NCI-H1048 (cell line): ENCODE measurements at places on chromosomes 5 and 9.
A peak's percentile ranks its signal among the peaks of the same experiment; 100 is the strongest.

DNA sequence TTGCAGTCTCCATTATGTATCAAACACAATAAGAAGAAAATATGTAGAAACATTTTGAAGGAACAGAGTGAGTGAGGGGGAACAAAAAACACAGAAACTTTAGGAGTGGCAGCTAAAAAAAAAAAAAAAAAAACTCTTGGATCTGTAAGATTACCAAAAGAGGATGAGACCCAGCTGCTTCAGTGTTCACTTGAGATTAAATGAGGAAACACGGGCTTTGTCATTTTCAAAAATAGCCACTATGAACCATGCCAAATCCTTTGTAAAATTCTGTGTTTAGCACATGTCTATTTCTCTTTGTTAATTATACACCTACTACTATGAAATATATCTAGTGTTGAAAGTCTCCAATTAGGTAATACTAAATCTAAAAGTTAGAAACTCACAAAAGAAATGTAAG lies 485.9 kb downstream of the EFNA5 start:
- DNase-seq = no peak

DNA sequence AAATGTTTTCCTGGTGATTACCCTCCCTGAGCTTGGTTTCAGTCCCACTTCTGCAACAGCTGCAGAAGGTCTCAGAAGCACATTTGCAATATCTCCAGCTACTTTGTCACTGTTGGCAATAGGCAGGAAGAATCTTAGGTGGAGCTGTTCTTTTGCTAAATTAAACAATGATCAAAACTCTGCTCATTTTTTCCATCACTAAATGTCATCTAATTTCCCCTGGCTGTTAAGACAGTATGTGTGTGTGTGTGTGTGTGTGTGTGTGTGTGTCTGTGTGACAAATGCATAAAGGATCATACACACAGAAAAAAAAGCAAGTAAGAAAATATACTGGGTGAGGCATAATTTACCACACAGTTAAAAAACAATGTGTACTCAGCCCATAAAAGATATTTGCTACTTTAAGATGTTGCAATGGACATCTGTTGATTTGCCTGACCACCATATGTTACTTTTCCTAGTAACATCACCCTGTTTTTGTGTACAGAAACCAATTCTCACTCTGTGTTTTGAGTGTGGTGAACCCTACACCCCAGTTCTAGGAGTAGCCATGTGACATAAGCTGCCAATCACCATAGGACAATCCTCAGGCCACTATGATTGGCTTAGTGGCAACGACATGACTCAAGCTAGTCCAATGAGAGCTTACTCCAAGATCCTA lies 572.6 kb upstream of the CLINT1 start:
- no peak for DNase-seq

DNA sequence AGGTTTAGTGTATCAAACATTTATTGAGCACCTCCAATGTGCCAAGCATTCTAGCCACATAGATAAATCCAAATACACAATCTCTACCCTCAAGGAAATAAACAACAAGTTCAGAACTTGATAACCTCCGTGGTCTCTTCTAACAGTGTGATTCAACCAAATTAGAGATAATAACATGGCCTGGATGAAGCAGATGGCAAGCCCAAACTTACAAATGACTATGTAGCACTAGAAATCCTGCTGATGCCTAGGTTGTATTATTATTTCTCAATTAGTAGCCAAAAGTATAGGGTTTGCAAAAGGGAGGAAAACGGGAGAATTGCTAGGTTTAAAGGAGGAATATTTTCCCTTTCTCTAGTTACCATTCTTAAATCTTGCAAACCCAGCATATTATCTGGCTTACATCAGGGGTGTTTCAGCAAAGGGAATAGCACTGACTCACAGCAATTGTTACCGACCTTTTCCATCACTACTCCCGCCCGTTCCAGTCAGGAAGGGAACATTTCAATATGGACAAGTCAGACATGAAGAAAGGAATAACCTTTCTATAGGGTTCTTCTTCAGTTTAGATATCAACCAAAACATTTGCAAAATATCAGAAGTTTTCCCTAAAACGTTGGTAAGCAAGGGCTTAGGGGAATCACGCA lies 2.3 kb downstream of the DPYSL3 start:
- no peak for DNase-seq

GRCh38 chr9:124285903-124286291 lies 28.1 kb downstream of the NEK6 start:
- DNase-seq = no peak

- DNase-seq = no peak
These were observed 219.1 kb downstream of the C9orf50 start for GRCh38 chr9:129401623-129402370.

- no peak for DNase-seq
These were observed 161.2 kb upstream of the FSTL4 start for GRCh38 chr5:133773247-133774202.

DNA sequence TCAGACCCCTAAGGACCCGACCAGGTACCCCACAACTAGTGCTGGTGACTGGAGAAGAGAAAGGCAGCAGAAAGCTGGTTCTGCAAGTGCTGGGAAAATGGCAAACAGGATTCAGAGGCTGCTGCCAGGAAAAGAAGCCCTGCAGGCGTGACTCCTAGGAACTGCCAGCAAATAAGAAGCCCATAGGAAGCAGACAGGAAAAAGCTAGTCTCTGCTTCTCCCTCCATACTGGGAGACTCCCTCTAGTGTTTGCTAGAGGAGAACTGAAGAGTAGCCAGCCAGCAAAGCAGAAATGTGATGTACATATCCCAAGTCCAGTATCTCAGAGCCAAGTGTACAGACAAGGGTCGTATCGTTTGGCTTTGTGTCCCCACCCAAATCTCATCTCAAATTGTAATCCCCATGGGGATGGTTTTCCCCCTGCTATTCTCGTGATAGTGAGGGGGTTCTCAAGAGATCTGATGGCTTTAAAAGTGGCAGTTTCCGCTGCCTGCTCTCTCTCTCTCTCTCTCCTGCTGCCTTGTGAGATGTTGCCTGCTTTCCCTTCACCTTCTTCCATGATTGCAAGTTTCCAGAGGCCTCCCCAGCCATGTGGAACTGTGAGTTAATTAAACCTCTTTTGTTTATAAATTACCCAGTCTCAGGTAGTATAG lies 38.1 kb upstream of the TUSC1 start:
- DNase-seq = peak; percentile 12

- no peak for DNase-seq
These were observed 94.3 kb downstream of the DAP start for GRCh38 chr5:10666531-10667299.

- no peak for DNase-seq
These were observed 28.7 kb downstream of the SMIM32 start for GRCh38 chr5:136164226-136164625.

GRCh38 chr5:141186897-141187512 lies at the start of gene PCDHB9:
PCDHB9 (plus strand) TSS chr5:141187161; CDS start chr5:141187319, 158 bp downstream.
- DNase-seq = no peak

DNA sequence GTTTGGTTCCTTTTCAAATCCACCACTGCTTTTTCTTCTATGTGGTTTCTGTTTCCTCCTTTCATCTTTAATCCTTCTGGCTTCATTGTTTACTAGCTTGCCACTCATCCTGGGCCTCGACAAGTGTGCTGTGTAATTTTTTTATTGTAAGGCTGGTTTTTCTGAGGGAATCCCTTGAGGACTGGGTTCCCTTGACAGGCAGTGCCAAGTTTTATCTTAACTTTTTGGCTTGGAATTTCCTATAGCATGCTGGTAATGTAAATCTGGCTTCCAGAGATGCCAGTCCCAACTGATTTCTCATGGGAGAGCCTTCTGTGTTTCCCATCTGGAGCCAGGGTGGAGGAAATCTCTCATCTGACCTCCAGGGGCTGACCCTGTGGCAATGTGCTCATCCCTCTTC lies 184.7 kb downstream of the ROR2 start:
- DNase-seq = no peak

DNA sequence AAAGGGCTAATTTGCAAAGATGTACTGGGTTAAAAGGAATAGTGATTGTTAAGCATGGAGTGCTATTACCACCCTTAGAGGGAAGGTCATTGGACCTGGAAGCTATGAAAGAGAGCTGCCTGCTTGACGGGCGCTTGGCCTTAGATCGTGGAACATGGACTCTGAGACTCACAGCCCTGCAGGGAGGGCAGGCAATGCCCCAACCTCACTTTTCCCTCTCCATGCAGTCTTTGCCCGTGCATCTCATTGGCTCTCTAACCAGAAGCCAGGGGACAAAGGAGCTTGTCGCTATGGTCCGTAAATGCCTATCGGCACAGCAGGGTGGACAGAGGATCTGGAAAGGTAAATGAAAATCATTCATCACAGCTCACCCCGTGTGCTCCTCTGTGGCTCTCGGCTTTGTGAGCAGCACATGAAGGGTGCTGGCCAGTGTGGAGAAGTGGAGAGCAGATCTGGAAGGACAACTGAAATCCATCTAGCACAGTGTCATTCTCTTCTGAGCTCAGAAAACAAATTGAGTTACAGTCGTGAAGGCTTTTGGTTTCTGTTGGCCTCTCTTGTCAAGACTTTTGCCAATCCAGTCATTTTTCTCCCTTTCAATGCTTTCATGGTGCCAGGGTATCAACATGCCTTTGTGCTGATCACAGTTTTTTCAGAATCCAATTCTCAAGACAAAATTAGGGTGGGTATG lies 186.2 kb downstream of the SNX18 start:
- DNase-seq = no peak

DNA sequence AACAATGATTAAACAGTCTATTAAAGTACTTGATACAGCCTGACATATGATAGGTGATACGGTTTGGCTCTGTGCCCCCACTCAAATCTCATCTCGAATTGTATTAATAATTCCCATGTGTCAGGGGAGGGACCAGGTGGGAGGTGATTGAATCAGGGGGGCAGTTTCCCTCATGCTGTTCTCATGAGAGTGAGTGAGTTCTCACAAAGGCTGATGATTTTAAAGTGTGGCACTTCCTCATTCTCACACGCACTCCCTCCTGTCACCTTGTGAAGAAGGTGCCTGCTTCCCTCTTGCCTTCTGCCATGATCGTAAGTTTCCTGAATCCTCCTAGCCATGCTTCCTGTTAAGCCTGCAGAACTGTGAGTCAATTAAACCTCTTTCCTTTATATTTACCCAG lies 40.1 kb upstream of the TARS1 start:
- DNase-seq = no peak
